ENCODE measurements at places on chromosomes 5 and 9. TPM values are rescaled to one million over a fixed set of nuclear protein-coding genes. Genes with fewer than 3 reads are reported as not detected.

The RANBP17 gene
- 21.3 TPM for total RNA-seq

The SPINK4 gene
- total RNA-seq, result 0.31 TPM

The PSD2 gene
- 0.18 TPM for total RNA-seq

The TPPP gene
- total RNA-seq, result 3.9 TPM

The SPARC gene
- 4,650 TPM for total RNA-seq

The PCDHAC1 gene
- total RNA-seq, result 0.27 TPM

The TMEM174 gene
- not detected for total RNA-seq

The CD74 gene
- total RNA-seq, result 50.2 TPM

The CREB3 gene
- total RNA-seq, result 27.0 TPM

The PCDHB10 gene
- total RNA-seq, result 2.1 TPM

The ACTBL2 gene
- total RNA-seq, result not detected

The ABHD17B gene
- total RNA-seq, result 28.7 TPM

The KLHL9 gene
- total RNA-seq, result 22.5 TPM

The HRCT1 gene
- 1.2 TPM for total RNA-seq

The IL4 gene
- total RNA-seq, result not detected

The ZDHHC11B gene
- 3.8 TPM for total RNA-seq

The ARL14EPL gene
- total RNA-seq, result 0.09 TPM

The GAPT gene
- total RNA-seq, result 0.44 TPM

The HEMGN gene
- 6.7 TPM for total RNA-seq

The PDE8B gene
- total RNA-seq, result 2.0 TPM

The DDX31 gene
- 8.6 TPM for total RNA-seq

The FBP2 gene
- 105 TPM for total RNA-seq

The N4BP3 gene
- 19.6 TPM for total RNA-seq

The SV2C gene
- total RNA-seq, result under 0.01 TPM

The SLCO6A1 gene
- total RNA-seq, result 0.31 TPM

The ANKRD55 gene
- total RNA-seq, result not detected

The ENTREP1 gene
- total RNA-seq, result 15.1 TPM
